ENCODE measurements at places on chromosomes 7 and 10. TPM values are rescaled to one million over a fixed set of nuclear protein-coding genes. Genes with fewer than 3 reads are reported as not detected.

CRTAC1 gene
- total RNA-seq: 0.46 TPM

DNA sequence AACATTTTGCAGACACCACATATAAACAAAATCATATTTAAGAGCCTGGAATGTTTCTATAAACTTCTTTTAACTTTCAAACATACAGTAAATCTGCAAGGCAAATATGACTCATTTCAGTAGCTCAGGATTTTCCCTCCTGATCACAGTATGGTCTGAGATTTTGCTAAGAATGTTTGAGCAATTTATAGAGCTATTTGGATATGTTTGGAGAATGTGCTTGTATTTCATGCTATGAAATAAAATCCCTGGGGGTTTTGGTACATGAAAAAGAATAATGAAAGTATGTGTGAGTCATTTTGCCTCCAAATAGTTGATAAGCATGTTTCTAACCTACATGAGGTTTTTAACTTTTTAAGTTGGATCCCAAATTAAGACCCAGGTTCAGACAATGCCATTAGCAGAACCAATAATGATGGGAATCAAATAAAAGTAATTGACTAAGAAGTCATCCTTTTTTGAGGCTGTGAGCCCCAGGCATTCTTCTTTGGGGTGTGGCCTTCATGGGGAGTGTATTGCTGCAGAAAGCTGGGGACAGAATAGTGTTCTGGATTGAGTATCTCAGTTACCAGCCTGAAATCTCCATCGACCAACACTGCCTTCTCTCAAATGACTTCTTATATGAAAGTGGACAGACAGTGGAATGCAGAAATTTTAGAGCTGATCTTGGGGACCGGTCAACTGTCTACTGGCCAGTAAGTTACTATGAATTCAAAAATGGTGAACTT lies 66.1 kb upstream of the AGBL3 start:
- no peak for DNase-seq

DNA sequence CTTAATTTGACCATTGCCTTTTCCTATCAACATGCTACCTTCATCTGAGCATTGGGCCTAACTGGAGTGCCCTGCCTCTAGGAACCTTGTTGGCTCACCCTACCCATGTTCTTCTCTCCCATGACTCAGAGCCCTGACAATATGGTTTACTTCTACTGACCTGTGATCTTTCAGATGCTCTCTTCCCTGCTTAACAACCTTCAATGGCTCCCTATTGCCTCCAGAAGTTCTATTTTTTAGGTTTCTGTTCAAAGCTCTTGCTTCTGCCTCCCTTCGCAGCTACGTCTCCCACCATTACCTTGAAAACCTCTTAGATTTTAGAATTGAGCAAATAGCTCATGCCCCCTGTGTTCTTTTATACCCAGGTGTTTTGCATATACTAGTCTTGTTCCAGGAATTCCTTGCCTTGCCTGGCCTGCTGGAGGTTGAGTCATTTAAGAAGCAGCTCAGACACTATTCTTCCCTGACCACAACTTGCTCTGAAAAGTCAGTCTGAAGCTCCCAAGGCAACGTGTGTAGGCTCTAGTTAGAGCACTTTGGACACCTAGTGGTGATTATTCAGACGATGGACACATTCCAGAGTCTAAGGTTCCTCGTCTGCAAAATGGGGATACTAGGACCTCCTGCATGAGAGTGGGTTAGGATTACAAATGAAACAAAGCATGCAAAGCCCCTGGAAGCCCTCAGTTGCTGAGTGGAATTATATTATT lies 64.4 kb upstream of the EMX2 start:
- no peak for DNase-seq

DNA sequence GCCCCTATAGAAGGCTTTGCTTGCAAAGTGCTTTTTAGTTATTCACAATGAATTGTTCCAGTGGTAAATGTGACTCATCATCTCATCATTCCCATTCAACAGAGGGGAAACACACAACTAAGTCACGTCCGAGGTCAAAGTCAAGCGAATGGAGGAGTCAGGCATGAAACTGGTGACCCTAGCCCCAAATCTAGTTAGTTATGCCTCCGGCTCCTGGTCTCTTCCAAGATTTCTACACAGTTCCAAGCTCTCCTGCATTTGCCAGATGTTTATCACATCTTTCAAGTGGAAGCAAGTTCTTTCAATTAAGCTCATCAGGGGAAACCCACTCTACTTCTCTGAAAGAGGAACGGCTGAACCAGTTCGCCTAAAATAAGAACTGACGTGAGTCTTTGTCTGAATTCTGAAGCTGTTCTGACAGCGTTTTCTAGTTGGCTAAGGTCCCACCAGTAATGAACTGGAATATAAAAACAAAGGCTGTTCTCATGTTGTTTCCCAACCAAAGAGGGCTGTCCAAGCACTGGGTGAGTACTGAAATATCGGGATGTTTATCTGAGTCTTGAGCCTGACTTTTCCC lies 140.9 kb upstream of the NRBF2 start:
- no peak for DNase-seq

DNA sequence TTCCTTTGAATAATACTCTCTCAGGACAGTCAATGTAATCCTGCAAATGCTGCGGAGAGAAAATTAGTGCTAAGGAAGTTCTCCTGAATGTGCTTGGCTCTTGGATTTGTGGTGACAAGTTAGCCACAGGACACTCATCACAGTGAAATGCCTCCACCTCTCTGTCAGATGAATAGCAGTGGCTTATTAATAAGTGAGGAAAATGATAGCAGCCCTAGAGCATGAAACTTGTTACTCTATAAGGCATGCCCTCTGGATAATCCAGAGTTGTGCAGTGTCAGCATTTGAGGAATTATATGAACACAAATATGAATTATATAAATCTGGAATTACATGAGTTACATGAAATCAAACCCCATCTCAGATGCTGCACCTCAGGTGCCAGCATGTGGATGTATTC lies 23.5 kb upstream of the TBX20 start:
- no peak for DNase-seq

All from H9 (cell line).